ENCODE measurements at places on chromosomes 4 and X.

GRCh38 chr4:139044291-139044690 is 28.7 kb downstream of the NOCT start:
- DNase-seq = no peak

GRCh38 chr4:186939766-186940165 is 216.1 kb upstream of the FAT1 start:
- no peak for DNase-seq

- no peak for DNase-seq
Measured at GRCh38 chrX:53072418-53073114, 9.6 kb upstream of the TSPYL2 start.

DNA sequence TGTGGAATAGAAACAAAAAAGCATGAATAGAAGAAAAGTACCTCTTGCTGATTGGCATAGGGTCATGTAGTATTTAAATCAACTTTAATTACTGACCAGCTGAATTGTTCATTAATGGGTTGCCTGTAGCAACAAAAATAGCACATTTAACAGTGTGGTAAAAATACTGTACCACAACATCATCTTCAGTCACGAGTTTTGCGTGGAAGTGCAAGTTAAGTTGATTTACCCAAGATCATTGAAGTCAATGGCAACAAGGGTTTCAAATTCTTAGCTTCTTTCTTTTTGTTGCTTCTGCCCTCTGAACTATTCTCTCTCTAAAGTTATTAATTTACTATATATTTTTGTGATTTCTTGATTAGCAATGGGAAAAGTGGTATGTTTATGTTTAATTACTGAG is 526.6 kb downstream of the C4orf33 start:
- DNase-seq = no peak

DNA sequence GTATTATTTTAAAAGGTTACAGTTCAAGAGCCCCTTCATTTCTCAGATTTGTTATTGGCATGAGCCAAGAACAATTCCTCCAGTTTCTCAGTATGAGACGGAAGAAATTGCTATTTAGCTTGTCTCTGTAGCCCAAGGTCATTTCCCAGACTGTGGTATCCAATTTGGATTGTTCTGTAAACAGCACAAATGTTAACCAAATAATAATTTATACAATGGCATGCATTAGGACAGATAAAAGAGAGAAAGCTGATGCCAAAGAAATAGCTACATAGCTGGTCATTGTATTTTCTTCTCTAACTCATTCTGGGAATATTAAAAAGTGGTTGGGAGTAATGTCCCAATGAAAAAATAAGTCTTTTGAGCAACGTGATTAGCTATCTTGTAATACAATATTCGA is 134.6 kb upstream of the NPY2R start:
- DNase-seq = no peak

Measured in prostate gland (tissue), 2 donors.